Smooth muscle cell of the umbilical artery (primary cell): ENCODE measurements at places on chromosomes 3 and 15. TPM values are rescaled to one million over a fixed set of nuclear protein-coding genes. Genes with fewer than 3 reads are reported as not detected.

The ECE2 gene
- total RNA-seq: not detected in 2 replicates

The SLC22A13 gene
- total RNA-seq: 1.5 and 1.6 TPM in 2 replicates

The TNFAIP8L3 gene
- total RNA-seq: 1.2 and 6.6 TPM in 2 replicates

The ITIH3 gene
- total RNA-seq: 0.30 TPM in 1 of 2 replicates, not detected in the other

The MYH15 gene
- total RNA-seq: 1.2 and 8.1 TPM in 2 replicates

The NMB gene
- total RNA-seq: 2.1 and 3.3 TPM in 2 replicates

The PROK2 gene
- not detected in 2 replicates for total RNA-seq

The DTX3L gene
- total RNA-seq: 8.6 and 17.3 TPM in 2 replicates

The TICRR gene
- 1.2 and 4.9 TPM in 2 replicates for total RNA-seq

The TMEM158 gene
- total RNA-seq: 54.9 and 70.1 TPM in 2 replicates

The TAGLN3 gene
- total RNA-seq: 1.8 and 10.6 TPM in 2 replicates

The EHHADH gene
- 2.4 and 6.4 TPM in 2 replicates for total RNA-seq

The LINGO1 gene
- not detected in 2 replicates for total RNA-seq

The SGO1 gene
- total RNA-seq: 0.59 and 4.9 TPM in 2 replicates

The TM4SF1 gene
- 17.5 and 59.2 TPM in 2 replicates for total RNA-seq

The SOX14 gene
- not detected in 2 replicates for total RNA-seq

The ALDH1A2 gene
- 0.30 TPM in 1 of 2 replicates, not detected in the other for total RNA-seq

The PLA2G4D gene
- not detected in 2 replicates for total RNA-seq

The GOLGA6A gene
- total RNA-seq: not detected in 2 replicates

The SCG5 gene
- 30.9 TPM in 2 replicates for total RNA-seq

The PLA2G4B gene
- total RNA-seq: 1.5 and 1.8 TPM in 2 replicates

The ESYT3 gene
- total RNA-seq: 0.59 and 1.6 TPM in 2 replicates

The GOLGA8O gene
- total RNA-seq: not detected in 2 replicates

The GOLGA6B gene
- total RNA-seq: not detected in 2 replicates

The BOC gene
- total RNA-seq: 1.8 and 2.4 TPM in 2 replicates

The SERINC4 gene
- not detected in 2 replicates for total RNA-seq

The CCR8 gene
- total RNA-seq: not detected in 2 replicates

The THBS1 gene
- 671 and 1,064 TPM in 2 replicates for total RNA-seq

The MORC1 gene
- not detected in 2 replicates for total RNA-seq

The OR4F6 gene
- not detected in 2 replicates for total RNA-seq

The NME9 gene
- not detected in 2 replicates for total RNA-seq

The IFT122 gene
- 22.1 and 26.4 TPM in 2 replicates for total RNA-seq

The DPPA2 gene
- total RNA-seq: not detected in 2 replicates

The GPR87 gene
- total RNA-seq: 0.09 TPM in 1 of 2 replicates, not detected in the other

The CLDN16 gene
- total RNA-seq: under 0.01 and 0.23 TPM in 2 replicates

The GOLGA6L24 gene
- total RNA-seq: not detected in 2 replicates

The FSD2 gene
- not detected in 2 replicates for total RNA-seq
